NCI-H2227 treated with DMSO at 0.1 percent for 48 hours (cell line): ENCODE measurements at places on chromosomes 5 and 9.
A peak's percentile ranks its signal among the peaks of the same experiment; 100 is the strongest.

DNA sequence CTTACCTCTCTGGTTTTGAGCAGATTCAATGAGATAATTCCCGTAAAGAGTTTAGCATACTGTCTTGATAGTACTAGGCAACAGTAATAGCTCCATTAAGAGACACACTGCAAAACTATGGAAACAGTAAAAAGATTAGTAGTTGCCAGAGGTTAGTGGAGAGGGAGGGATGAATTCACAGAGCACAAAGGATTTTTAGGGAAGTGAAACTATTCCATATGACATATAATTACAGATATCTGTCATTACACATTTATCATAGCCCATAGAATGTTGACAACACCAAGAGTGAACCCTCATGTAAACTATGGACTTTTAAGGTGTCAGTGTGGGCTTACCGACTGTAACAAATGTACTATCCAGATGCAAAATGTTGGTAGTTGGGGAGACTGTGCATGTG is 176.4 kb upstream of the PLCXD3 start:
- DNase-seq, result peak; percentile 48

DNA sequence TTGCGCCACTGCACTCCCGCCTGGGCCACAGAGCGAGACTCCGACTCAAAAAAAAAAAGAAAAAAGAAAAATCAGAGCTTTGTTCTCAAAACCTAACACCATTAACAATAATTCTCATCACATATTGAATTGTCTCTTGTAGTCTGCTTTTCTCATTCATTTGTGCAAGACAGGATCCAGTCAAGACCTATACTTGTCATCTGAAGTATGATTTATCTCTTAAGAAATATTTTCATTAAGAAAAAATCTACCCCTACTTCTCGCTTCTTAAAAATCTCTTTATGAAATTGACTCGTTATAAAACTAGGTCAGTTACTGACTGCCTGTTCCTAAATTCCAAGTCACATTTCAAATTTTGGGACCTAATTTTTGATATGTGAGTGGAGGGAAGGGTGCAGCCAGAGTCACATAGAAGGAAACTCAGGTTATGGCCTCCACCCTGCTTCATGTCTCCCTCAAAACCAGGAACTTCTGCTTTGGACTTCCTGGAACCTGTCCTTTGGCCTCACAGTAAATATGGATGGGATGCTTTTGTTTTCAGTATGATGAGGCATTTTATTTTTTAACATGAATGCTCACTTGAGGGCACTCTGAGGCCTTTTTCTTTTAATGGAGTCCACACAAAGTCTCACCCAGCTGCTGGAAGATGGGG is 18.9 kb downstream of the ZNF169 start:
- DNase-seq, result no peak

- DNase-seq, result no peak
These were observed 33.4 kb upstream of the VDAC1 start for GRCh38 chr5:134038138-134038537.

DNA sequence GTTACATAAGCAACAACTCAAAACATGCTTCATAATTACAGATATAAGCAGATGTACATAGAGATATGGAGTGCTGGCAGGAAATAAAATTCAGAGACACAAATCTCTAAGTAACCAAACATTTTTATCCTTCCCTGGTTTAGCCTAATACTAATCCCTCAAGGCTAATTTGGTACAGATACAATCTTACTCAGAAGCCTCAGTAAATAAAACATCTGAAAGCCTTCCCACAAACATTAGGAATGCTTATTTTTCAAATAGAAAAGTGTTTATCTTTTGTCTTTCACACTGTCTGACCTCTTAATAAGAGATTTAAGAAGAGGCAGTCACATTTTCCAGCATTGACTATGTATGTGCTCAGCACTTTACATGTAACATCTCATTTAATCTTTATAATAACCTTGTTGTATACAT is 399.4 kb downstream of the ARRDC3 start:
- DNase-seq, result no peak

DNA sequence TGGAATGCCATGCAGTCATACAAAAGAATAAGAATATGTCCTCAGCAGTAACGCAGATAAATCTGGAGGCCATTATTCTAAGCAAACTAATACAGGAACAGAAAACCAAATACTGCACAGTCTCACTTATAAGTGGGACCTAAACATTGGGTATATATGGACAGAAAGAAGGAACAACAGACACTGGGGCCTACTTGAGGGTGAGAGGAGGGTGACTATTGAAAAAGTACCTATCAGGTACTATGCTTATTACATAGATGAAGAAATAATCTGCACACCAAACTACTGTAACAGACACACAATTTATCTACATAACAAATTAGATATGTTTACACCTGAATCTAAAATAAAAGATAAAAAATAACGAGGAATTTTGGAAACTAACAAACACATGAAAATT is 38.8 kb downstream of the MEIKIN start:
- DNase-seq, result no peak

GRCh38 chr5:106690585-106690984 is 980.2 kb downstream of the EFNA5 start:
- DNase-seq, result no peak

DNA sequence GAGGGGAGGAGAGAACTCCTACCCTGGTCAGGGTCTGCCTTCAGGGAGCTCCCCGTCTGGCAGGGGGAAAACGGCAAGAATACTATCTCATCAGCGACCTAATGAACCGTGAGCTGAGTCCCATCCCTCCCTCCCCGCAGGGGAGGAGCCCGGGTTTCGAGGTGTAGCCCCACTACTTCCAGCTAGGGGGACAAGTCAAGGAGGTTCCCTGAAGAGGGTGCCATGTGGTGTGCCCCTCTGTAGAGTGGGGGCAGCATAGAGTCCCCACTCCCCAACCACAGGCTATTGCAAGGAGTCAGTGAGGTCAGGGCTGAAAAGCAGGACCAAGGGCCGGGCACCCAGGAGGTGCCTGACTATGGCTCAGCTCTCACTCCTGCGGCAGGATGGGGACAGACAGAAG is 50.9 kb upstream of the RXRA start:
- no peak for DNase-seq

DNA sequence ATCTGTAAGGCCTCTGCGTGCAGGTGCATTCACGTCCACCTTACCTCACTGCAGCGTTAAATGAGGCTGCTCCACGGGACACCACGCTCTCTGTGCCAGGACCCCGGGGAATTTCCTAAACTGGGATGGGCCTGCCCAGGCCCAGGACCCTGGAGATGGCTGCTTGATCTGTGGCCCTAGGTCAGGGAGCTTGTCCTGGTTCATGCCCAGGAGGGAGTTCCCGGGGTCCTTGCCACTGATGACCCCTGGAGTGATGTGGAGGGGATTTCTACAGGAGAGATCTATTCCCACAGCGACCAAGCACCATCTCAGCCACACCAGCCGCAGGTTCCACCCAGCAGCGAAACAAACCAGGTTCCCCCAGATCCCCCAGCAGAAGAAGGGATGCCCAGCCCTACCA is 3.5 kb downstream of the OR2V1 start:
- no peak for DNase-seq

DNA sequence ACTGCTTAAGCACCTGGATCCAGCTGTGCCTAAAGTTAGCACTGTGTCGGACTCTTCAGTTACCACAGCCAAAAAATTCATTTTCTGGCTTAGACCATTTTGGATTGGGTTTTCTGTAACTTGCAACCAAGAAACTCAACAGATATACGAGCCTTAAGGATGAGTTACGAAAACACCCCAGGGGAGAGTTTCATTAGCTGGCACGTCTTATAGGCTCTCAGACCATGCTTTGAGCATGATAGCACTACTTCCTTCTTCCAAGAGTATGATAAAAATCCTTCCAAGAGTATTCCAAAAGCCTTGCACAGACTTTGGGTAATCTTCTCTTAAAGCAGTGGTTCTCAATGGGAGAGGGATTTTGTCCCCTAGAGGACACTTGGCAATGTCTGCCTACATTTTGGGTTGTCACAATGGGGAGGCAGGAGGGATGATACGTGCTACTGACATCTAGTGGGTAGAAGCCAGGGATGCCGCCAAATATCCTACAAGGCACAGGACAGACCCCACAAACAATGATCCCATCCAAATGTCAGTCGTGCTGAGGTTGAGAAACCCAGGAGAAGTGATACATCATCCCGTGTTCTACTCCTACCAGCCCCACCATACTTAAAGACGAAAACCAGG is 64.8 kb downstream of the SMIM23 start:
- DNase-seq, result no peak

DNA sequence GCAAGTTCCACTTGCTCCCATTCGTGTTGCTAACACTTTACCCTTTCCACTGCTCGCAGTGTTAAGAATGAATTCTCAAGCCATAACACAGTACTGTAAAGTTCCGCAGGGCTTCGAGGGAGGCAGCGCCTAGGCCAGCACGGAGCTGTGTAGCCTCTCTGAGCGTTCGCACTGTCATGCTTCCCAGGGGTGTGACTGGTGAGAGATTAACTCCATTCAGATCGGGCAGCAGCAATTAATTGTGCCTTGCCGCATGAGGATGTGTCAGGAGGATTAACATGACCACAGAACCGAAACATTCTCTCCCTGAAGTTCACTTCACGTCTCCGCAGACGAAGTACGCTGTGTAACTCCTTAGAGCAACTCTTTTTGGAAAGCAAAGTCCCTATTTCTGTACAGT is 23.2 kb downstream of the ZBTB34 start:
- DNase-seq, result no peak

DNA sequence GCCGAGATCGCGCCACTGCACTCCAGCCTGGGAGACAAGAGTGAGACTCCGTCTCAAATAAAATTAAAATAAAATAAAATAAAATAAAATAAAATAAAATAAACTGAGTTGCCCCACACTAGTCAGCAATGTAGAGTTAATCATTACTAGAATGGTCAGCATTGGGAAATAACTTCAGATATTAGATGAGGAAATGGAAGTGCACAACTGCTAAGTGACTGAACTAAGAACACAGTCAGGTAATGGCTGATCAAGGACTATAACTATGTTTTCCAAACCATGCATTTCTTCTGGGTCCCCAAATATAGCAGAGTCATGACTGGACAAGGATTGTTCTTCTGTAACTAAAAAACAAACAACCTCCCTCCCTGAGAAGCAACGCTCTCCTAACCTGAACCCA is 17.1 kb downstream of the OTP start:
- DNase-seq, result no peak

- no peak for DNase-seq
These were observed 107.4 kb downstream of the FBXO38 start for GRCh38 chr5:148491015-148491792.

DNA sequence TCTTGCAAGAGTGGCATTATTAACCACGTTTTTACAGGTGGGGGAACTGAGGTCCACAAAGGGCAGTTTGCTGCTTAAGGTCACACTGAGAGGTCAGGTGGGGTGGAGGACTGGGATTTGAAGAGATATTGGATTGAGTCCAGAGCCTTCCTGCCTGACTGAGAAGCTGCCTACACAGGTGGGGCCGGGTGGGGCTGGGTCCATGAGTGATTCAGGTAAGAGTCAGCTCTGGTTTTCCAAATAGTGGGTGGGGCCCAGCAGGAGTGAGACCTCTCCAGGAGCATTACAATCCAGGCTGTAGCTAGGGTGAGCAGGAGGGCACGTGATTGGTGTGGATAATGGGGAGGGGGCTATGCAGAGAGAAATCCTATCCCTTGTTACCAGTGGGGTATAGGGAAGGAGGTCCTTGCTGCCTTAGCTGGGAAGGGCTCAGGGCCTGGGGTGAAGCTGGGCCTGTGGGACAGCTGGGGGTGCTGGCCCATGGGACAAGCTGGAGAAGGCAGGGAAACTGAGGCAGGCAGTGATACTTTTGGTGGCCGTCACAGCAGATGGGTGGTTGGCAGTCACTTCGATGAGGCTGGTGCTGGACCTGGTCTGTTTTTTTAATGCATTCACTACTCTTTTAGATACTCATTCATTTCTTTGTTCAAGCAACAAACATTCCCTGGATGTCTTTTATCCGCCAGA is 2.9 kb upstream of the PTGS1 start:
- DNase-seq, result no peak

GRCh38 chr9:11374926-11375325 is 762.1 kb upstream of the PTPRD start:
- no peak for DNase-seq

- no peak for DNase-seq
These were observed 24.4 kb downstream of the ZNF131 start for GRCh38 chr5:43145071-43145470.

GRCh38 chr9:114220061-114220541 is 64.8 kb downstream of the COL27A1 start:
- DNase-seq, result no peak

DNA sequence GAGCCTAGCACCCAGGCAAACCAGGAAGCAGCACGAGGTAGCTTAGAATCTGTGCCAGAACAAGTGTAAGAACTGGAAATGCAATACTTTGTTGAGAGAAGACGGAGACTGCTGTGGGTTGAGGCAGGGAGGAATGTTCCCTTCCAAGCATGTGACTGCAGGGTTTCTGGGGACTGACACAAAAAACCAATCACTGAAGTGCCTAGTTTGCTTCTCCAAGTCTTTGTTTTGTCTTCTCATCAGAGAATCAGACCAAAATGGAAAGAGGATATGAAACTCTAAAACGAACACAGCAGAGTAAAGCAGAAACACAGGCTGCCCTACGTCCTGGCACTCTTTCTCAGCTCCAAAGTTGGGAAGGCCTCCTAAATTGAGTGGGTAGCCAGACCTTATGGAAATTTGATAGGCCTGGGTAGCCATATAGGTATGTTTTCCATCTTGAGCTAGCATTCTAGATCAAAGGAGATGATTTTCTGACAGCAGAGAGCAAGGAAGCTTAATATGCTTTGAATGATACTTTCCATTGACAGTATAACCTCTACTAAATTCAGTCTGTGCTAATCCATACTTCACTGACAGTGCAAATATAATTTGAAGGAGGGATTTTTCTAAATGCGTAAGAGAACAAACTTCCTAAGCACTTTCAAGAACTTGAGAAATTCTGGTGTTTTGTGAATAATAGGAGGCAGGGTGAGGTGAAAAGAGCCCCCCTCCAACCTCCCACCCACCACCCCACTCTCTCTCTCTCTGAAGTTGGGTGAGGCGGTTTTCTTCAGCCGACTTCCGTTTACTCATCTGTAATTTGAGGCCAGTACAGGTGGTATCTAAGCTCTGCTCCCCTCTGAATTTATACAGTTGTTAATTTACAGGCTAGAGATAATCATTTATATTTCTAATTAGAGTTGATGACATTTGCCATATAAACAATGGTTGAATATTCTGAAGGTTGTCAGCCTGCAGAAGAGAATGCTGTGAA is 5.5 kb downstream of the ADRB2 start:
- no peak for DNase-seq

DNA sequence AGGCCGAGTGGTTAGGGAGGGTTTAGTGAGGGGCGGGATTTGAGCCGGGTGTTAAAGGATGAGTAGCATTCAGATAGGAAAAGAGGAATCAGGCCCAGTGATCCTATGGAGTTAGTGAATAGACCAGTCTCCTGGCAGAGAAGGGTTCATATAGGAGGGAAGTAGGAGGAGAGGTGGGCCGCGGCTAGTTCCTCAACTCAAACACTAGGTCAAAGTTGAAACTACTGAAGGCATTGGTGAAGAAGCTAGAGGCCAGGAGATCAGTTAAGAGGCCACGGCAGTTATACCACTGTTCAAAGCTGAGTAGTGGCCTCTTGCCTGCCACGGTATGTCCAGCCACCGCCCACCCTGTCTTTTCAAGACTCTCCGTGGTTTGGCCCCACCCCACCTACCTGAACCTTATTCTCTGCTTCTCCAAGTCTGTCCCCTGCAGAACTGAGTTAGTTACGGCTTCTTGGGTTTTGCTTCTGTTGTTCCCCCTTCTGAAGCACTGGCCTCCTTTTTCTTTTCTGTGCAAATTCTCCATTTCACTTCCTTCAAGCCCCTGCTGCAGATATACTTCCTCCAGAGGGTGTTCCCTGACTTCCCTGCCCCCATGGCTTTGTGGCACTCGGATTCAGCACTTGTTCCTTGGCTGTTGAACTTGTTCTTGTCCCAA is 1.8 kb downstream of the ZBTB34 start:
- DNase-seq, result no peak
